ENCODE measurements at places on chromosomes 6 and 20. TPM values are rescaled to one million over a fixed set of nuclear protein-coding genes. Genes with fewer than 3 reads are reported as not detected.

Gene PTK6
- 0.49 TPM for polyA plus RNA-seq

DNA sequence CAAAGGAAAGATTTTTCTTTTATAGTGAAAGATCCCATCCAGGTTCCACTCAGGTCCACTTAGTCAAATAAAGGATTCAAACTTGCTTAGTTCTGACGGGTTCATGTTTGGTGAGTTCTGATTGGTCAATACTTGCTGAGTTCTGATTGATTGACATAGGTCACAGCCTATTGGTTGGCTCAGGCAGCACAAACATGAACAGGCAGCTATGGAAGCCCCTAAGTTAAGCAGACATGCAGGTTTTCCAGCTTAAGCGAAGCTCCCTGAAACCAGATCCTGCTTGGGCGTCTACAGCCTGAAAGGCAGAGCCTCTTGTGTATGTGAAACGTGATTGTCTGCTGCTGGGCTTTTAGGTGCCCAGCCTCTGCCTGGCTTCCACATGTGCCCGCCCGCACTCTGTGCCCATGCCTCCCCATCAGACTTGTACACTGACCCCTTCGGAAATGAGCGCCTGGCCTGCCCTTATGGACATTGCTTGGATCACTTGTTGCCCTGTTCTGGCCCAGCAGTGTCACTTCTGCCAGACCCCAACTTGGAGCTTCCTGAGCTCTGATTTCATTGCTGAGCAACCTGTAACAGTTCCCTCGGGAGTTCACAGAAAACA, 45.4 kb upstream of the ECI2 start:
- no peak for DNase-seq

DNA sequence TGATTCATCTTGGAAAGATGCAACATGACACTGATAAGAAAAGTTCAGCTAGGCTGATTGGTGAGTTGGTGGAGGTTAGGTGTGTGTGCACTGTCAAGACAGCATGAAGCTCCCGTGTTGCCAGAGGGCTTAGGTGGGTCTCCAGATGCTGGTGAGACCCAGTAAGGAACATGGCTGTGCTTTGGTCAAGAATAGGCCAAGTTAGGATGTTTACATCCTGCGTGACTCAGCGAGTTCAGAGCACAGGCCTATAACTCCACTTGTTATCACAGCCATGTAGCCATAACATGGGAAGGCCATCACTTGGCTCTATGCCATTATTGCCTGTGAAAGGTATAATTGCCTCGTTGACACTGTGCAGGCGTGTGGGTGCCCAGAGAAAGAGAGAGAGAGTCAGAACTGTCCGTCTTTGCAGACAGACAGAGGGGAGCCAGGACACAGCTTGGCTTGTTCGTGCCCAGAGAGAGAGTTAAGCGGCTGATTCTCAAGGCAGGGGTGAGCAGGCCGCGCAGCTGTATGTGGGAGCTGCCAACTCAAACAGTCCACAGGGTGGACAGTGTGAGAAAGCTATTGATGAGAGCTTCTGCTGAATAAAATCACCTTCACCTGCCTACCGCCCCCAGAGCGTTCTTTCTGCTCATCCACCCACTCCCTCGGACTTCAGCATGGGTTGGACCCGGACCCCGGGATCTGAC, 43.5 kb downstream of the OR2B6 start:
- DNase-seq: no peak

DNA sequence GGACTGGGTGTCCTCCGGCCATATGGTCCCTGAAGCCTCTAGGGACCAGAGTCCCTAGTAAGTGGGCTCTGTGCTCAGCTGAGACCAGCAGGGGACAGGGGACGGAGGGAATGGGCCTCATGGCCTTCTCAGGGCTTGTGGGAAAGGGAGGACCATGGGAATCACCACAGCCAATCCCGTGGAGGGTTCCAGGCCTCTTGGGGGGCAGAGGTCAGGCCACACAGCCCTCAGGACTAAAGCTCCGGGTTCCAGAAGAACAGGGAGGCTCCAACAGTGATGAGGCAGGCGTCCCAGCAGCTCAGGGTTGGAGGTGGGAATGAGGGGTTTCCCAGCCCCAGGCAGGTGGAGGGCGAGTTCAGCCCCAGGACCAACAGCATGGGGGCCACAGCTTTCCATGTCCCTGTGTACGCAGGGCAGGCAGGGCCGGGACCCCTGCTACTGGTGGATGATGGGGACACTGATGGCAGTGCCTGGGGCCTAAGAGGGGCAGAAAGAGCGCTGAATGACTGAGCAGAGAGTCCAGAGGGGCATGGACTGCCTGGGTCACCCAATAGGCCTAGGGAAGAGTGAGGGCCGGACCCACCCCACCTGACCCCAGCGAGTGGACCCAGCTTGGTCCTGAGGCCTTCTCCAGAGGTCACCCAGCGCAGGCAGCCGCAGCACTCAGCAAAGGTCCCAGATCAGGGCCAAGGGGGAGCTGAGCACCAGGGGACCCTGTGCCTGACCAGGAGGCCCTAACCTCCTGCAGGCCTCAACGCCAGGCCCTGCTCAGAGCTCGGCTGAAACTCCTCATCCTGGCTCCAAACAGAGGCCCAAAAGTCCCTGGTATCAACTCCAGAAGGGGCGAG, 8.8 kb downstream of the MYL9 start:
- DNase-seq: no peak

Gene SRSF12
- polyA plus RNA-seq: 12.6 TPM

- DNase-seq: no peak
These were observed 243.5 kb upstream of the PREP start for GRCh38 chr6:105646391-105646867.

DNA sequence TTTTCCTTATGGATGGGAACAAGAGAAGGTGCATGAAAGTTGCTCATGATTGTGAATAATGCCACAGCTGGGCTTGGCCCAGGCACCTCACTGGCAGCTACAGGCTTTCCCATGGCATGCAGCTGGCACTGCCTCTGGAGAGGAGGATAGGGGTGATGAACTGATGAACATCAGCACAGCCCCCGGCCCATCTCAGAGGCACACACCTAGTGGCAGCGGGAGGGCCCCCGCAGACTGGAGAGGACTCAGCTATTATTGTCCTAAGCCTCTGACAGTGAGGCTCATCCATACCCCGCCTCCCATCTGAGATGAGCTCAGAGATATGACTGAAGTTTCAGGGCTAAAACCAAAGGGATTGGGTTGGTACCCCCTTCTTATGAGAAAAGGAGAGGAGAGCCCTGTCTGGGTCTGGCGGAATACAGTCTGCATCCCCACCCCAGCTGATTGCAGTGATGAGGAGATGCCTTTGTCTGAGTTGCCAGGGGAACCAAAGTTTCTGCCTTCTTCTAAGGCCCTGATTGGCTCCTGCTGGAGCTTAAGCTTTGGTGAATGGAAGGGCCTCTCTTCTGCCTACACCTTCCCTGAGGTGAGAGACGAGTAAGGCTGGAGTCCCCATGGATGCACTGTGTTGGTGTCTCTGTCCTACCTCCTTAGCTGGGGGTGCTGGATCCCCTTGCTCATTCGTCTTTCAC, 27.6 kb upstream of the EPB41L1 start:
- DNase-seq: no peak

DNA sequence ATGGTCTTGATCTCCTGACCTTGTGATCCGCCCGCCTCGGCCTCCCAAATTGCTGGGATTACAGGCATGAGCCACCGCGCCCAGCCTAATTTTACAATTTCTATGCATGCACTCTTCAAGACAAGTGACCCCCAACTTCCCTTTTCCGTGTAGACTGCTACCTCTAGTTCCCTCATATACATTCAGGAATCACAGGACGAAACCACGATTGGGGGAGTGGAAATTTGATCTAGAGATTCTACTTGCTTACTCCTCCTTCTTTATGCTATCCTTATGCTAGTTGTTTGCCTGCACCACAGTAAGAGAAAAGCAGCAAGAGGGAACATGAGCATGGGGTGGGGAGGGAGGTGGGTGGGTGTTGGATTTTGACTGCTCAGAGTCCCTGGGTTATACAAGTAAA, 34.9 kb downstream of the OSTM1 start:
- DNase-seq: no peak

Gene IMPG1
- polyA plus RNA-seq: 1.9 TPM

- no peak for DNase-seq
These were observed 6.6 kb upstream of the CCR6 start for GRCh38 chr6:167116109-167116837.

- DNase-seq: no peak
These were observed 126.2 kb upstream of the RNF24 start for GRCh38 chr20:4141291-4142240.

Gene C2
- 3.3 TPM for polyA plus RNA-seq

DNA sequence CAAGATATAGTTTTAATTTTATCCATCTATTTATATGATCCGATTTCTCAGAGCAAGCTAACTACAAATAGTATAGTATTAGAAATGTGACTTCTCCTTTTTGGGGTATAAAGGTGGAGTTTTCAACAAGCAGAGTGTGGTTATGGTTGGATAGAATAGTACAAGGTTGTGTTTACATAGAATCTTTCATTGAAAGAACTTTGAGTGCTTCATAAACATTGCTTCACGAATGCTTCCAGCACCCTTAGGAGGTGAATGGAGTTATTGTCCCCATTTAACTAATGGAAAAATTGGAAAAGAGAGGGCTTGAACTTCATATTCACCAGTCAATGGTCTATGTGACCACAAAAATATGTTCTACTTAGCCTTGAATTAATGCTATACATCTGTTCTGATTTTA, 134.1 kb upstream of the CITED2 start:
- no peak for DNase-seq

Gene PAX1
- not detected for polyA plus RNA-seq

DNA sequence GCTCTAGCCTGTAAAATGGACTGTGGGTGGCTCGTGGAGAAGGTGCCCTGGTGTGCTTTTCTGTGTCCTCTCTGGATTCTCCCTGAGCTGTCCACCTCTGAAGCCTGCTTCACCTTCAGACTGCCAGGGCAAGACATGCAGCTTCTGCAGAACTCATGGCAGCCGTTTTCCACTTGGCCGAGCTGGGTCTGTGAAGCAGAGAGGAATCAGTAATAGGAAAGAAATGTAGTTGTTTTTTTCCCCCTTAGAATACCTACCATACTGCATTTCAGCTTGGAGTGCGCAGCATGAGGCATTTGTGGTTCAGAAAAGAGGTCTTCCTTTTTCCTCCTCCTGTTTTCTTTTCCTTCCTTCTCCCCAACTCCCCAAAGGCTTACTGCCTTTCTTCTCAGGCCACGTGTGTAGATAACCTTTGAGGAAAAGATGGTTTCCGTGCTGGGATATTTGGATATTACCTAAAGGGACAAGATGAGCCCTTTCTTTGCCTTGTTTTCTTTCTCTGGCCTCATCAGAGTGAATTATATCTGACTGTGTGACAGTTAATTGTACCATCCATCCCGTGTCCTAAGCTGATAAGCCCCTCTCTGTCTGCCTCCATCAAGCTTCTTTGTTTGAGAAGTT, 39.4 kb downstream of the RREB1 start:
- DNase-seq: no peak

- peak; percentile 60 for DNase-seq
These were observed 3.0 kb upstream of the FOXO3 start for GRCh38 chr6:108557494-108558371.

Gene OVOL2
- 1.1 TPM for polyA plus RNA-seq

Gene ROS1
- polyA plus RNA-seq: 0.15 TPM

- no peak for DNase-seq
These were observed 167.9 kb downstream of the HAO1 start for GRCh38 chr20:7772371-7772770.
